Epithelial cell of prostate (primary cell): ENCODE measurements at places on chromosomes 2 and 18.

DNA sequence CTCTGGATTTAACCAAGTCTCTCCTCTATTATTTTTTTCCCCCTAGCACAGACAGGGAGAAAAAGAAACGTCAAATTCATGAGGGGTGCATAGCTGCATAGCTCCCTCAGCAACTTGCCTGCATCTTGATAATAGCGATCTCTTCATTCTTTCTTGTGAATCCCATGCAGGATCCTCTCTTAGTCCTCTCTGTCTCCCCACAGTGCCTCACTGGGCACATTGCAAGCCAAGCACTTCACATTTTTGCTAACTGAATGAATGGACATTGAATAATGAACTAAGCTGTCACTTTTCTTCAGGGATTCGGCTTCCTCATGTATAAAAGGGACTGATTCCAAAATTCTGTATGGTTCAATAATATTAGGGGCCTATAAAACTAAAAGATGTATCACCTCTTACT lies 2.9 kb upstream of the EPB41L3 start:
- DNase-seq = no peak

DNA sequence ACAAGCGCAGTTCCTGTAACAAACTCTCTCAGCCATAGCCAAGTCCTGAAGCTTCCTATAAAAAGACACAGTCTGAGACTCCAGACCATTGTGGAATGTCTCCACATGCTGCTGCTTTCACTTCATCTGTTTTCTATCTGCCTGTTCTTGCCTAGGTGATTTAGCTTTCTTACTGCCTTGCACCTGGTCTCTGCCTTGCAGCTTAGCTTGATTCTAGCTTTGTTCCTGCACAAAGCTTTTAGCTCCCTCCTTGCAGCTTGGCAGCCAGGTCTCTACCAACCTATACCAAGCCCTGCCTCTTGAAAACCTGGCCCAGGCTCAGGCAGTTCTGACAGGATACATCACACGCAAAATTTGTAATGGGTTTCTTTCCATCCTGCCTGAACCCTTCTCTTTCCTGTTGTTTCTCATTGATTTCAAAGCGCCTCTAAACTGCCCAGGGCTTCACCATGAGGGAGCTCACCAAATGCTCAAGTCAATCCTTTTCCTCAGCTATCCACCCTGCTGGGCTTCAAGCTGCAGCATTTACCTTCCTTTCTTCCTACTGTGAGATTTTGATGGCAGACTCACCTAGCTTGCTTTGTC lies 941.3 kb upstream of the NXPH2 start:
- DNase-seq = no peak

DNA sequence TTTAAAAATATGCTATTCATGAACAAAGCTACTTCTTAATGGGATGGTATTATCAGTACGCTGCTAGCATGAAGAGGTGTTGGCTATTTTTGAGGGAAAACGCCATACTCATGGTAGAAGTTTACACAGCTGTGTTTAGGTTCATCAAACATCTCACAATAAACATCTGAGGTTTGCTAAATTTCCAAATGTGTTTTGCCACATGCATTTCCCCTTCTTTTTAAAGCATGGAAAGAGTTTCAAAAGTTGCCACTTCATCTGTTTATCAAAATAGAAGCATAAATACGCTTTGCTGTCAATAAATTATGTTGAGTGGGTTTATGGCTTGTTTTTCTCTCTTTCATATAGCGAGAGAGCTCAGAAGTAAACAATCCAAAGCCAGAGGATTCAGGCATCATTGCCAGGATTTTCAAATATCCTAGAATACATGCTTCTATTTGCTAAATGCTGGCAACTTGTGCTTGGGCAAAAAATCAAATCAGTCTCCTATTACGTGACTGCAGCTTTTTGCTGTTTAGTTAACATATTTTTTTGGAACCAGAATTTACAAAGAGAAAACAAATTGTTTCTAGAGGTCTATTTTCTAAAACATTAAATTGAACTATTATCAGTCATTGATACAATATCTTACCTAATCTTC lies 1919.9 kb upstream of the LRRTM1 start:
- no peak for DNase-seq

DNA sequence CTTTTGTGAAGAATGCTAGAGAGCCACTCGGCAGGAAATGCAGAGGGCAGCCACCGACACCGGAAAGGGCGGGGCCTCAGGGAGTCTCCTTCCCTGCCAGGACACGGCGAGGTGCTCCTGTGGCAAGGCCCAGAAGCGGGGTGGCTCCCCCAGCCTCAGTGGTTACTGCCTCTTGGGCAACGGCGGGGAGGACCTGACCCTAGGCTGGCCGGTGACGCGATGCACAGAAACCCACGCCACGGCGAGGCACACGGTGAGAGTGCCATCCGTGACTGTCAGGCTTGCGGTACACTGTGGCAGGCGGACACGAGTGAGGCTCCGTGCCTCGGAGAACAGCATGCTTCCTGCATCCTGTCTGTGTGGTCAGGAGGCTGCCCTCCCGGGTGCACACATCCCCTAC lies 47.8 kb downstream of the ZAP70 start:
- DNase-seq = no peak
